ENCODE measurements at places on chromosomes 1 and 21. TPM values are rescaled to one million over a fixed set of nuclear protein-coding genes. Genes with fewer than 3 reads are reported as not detected.

CFHR3 gene
- total RNA-seq = 0.23 TPM

FOXJ3 gene
- total RNA-seq = 47.0 TPM

MRPL37 gene
- total RNA-seq = 41.9 TPM

C1orf226 gene
- 7.1 TPM for total RNA-seq

DNA sequence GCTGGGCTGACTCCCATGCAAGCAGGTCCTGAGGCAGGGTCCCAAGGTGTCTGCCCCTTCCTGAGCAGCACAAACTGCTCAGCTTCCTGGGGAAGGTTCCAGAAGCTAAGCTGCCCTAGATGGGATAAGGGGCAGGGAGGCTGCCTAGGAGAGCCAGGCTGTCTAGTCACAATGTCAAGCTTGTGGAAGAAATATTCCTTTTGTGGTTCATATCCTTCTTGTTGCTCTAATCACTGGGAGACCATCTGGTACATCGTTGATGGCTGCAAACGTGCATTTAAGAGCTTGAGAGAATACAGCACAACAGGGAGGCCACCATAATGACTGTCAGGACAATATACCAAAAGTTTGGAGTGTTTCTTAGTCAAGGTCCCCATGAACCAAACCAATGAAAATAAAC is 67.4 kb downstream of the SLC16A1 start:
- H3K36me3 ChIP-seq = no peaks in the 10 kb centered on the region
- no peak overlapping the region for H3K27ac ChIP-seq
- no peak overlapping the region for H3K4me3 ChIP-seq
- no peaks in the 10 kb centered on the region for H3K4me1 ChIP-seq

GRCh38 chr1:71269818-71270217 is 189.0 kb upstream of the ZRANB2 start:
- no peak overlapping the region for H3K4me3 ChIP-seq
- H3K27me3 ChIP-seq = no peaks in the 10 kb centered on the region
- no peaks in the 10 kb centered on the region for H3K36me3 ChIP-seq
- no peak for DNase-seq
- H3K27ac ChIP-seq = no peak overlapping the region

DNA sequence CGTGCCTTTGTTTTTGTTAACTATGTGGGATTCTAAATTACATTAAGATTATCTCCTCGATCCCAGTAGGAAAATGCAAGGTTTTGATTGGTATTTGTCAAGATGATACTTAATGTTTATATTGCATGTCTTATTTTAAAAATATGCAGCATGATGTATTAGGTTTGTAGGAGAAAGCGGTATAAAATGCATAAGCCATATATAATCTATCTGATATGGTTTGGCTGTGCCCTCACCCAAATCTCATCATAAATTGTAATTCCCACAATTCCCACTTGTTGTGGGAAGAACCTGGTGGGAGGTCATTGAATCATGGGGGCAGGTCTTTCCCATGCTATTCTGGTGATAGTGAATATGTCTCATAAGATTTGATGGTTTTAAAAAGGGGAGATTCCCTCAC is 198.1 kb upstream of the NCAM2 start:
- no peaks in the 10 kb centered on the region for H3K4me1 ChIP-seq
- no peak for DNase-seq
- H3K36me3 ChIP-seq = no peaks in the 10 kb centered on the region
- H3K4me3 ChIP-seq = no peak overlapping the region
- no peaks in the 10 kb centered on the region for H3K27me3 ChIP-seq

GRCh38 chr1:166947398-166948043 is 27.8 kb downstream of the ILDR2 start:
- no peak overlapping the region for H3K27ac ChIP-seq
- no peak overlapping the region for H3K4me3 ChIP-seq
- peaks cover 21% of the 10 kb centered on the region for H3K27me3 ChIP-seq
- DNase-seq = peak; percentile 65
- H3K36me3 ChIP-seq = no peaks in the 10 kb centered on the region

GRCh38 chr21:16159213-16159970 is 429.6 kb downstream of the USP25 start:
- H3K4me3 ChIP-seq = no peak overlapping the region
- H3K36me3 ChIP-seq = no peaks in the 10 kb centered on the region
- no peak for DNase-seq
- no peaks in the 10 kb centered on the region for H3K27me3 ChIP-seq

DNA sequence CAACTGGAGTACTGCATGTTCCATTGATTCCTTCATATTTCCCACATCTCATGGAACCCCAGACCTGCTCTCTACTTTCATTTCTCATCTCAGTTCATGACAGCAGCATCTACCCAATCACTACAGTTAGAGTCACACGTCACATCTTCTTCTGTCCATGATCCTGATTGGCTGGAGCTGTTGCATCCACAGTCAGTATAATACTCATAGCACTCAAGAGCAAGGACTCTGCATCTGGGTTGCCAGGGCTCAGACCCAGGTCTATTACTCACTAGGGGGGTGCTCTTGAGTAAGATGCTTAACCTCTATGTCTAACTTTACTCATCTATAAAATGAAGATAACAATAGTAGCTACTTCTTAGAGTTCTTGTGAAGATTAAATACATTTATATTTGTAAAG is 4.4 kb upstream of the XPR1 start:
- H3K27me3 ChIP-seq = no peaks in the 10 kb centered on the region
- no peak overlapping the region for H3K27ac ChIP-seq
- no peaks in the 10 kb centered on the region for H3K36me3 ChIP-seq
- H3K4me3 ChIP-seq = no peak overlapping the region

DNA sequence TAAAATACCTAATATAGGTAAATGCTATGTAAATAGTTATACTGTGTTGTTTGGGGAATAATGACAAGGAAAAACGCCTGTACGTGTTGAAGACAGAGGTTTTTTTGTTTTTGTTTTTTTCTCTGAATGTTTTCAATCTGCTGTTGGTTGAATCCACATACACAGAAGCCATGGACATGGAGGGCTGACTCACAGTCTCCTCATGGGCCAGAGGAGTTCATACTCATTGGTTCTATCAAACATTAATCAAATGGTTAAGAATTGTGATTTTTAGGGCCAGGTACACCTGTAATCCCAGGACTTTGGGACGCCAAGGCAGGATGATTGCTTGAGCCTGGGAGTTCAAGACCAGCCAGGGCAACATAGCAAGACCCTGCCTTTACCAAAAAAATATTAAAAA is 20.5 kb downstream of the MIER1 start:
- no peak overlapping the region for H3K27ac ChIP-seq
- H3K36me3 ChIP-seq = peaks cover 54% of the 10 kb centered on the region
- no peaks in the 10 kb centered on the region for H3K27me3 ChIP-seq
- no peak for DNase-seq
- peaks cover 7% of the 10 kb centered on the region for H3K4me1 ChIP-seq

- peaks cover 4% of the 10 kb centered on the region for H3K36me3 ChIP-seq
- H3K4me3 ChIP-seq = no peak overlapping the region
- H3K27ac ChIP-seq = no peak overlapping the region
- peaks cover 5% of the 10 kb centered on the region for H3K4me1 ChIP-seq
- H3K27me3 ChIP-seq = no peaks in the 10 kb centered on the region
These were observed 13.4 kb downstream of the OSCP1 start for GRCh38 chr1:36436821-36437220.

- no peaks in the 10 kb centered on the region for H3K4me1 ChIP-seq
- no peaks in the 10 kb centered on the region for H3K27me3 ChIP-seq
- H3K36me3 ChIP-seq = no peaks in the 10 kb centered on the region
- no peak overlapping the region for H3K4me3 ChIP-seq
- no peak overlapping the region for H3K27ac ChIP-seq
These were observed 78.3 kb upstream of the KCNK2 start for GRCh38 chr1:215004121-215004827.

GRCh38 chr1:192959657-192960186 is 99.4 kb downstream of the UCHL5 start:
- H3K36me3 ChIP-seq = no peaks in the 10 kb centered on the region
- no peak for DNase-seq
- no peaks in the 10 kb centered on the region for H3K4me1 ChIP-seq
- H3K27me3 ChIP-seq = no peaks in the 10 kb centered on the region
- H3K4me3 ChIP-seq = no peak overlapping the region

- H3K27ac ChIP-seq = no peak overlapping the region
- H3K36me3 ChIP-seq = peaks cover 91% of the 10 kb centered on the region
- no peaks in the 10 kb centered on the region for H3K4me1 ChIP-seq
- H3K27me3 ChIP-seq = no peaks in the 10 kb centered on the region
- H3K4me3 ChIP-seq = no peak overlapping the region
- DNase-seq = no peak
These were observed 28.1 kb upstream of the SDC3 start for GRCh38 chr1:30936541-30937171.

GRCh38 chr1:204154568-204155255 is 2.9 kb upstream of the ETNK2 start:
- H3K4me1 ChIP-seq = peaks cover 12% of the 10 kb centered on the region
- no peak overlapping the region for H3K4me3 ChIP-seq
- no peak overlapping the region for H3K27ac ChIP-seq
- no peaks in the 10 kb centered on the region for H3K36me3 ChIP-seq
- no peak for DNase-seq

DNA sequence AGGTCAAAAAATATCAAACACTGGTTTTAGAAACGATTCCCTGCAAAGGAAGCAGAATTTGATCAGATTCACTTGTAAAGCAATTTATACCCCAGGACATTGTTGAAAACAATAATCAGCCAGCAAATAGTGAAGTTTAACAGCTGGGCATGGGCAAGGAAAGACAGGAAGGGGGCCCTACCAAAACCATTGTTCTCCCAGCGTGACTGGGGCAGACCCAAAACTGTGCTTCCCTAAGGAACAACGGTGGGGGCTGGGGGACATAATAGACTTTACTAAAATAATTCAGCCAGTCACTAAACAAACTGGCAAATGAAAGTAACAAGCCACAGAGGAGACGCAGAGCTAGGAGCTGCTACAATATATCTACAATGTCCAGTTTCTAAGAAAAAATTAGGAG is 100.2 kb downstream of the AHCTF1 start:
- H3K36me3 ChIP-seq = no peaks in the 10 kb centered on the region
- no peaks in the 10 kb centered on the region for H3K4me1 ChIP-seq
- no peak overlapping the region for H3K27ac ChIP-seq
- H3K27me3 ChIP-seq = no peaks in the 10 kb centered on the region
- no peak overlapping the region for H3K4me3 ChIP-seq

GRCh38 chr1:204073837-204074273 is 940 bp downstream of the SOX13 start:
- peak overlapping the region; percentile 68 for H3K4me3 ChIP-seq
- no peak for DNase-seq
- no peaks in the 10 kb centered on the region for H3K27me3 ChIP-seq
- peaks cover 41% of the 10 kb centered on the region for H3K4me1 ChIP-seq

DNA sequence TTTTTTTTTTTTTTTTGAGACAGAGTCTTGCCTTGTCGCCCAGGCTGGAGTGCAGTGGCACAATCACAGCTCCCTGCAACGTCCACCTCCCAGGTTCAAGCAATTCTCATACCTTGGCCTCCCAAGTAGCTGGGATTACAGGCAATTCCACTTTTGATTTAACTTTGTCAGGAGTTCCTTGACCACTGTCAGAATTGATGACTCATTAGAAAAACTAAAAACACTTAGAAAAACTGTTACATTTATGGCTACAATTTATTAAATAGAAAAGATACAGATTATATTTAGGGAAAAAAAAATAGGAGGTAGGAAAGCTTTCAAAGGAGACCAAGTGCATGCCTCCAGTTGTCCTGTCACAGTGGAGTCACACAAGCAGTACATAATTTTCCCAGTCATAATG is 20.0 kb downstream of the ZNF678 start:
- H3K4me1 ChIP-seq = no peaks in the 10 kb centered on the region
- no peak for DNase-seq
- H3K4me3 ChIP-seq = no peak overlapping the region
- H3K27ac ChIP-seq = no peak overlapping the region

DNA sequence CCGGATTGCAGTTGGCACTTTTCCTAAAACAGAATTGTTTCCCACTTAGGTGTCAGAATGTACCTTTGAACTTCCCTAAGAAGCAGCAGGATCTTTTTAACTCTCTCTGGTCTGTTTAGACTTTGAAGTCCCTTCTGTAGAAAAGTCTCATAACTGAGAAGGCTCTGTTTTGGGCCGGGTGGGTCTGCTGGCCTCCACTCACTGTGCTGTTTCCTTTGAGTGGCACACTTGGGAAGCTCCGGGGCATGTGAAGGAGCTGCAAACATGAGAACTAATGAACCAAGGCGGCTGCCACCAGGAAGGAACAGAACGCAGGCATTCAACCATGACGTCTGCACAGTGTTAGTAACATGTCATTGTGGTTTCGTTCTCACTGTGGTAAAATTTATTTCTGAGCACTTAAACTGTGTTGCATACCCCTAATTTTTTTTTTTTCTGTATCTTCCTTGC is 19.5 kb upstream of the NCMAP start:
- no peak overlapping the region for H3K27ac ChIP-seq
- no peak overlapping the region for H3K4me3 ChIP-seq
- no peaks in the 10 kb centered on the region for H3K27me3 ChIP-seq

DNA sequence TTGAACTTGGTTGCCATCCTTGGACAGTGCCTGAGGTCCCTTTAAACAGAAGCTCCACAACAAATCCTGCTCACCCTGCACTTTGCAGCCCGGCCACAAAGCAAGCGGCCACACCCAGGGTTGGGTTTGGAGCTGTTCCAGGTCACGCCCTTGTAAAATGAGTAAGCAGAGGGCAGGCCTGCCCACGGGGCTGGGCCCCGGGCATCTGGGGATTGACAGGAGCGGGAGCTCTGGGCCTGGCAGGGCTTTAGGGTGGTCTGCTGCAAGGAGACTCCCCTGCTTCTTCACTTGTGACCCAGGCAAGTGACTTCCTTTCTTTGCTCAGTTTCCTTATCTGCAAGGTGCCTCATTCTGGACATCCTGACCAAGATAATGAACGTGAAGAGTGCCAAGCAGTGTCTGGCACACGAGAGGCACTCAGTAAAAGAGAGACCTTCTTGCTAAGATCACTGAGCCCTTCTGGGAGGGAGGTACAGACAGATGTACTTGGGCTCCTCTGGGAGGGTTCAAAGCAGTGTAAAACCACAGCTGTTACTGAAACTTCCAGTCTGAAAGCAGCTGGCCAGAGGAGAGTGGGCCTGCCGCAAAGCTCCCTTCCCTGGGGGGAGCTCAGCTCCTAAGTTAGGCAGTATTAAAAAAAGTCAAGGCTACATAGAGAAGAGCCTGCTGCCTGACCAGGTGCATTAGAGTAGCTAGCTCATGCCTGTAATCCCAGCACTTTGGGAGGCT is 2.6 kb downstream of the E2F2 start:
- peak overlapping the region; percentile 30 for H3K27ac ChIP-seq
- peak; percentile 91 for DNase-seq
- no peaks in the 10 kb centered on the region for H3K27me3 ChIP-seq
- H3K36me3 ChIP-seq = no peaks in the 10 kb centered on the region

DNA sequence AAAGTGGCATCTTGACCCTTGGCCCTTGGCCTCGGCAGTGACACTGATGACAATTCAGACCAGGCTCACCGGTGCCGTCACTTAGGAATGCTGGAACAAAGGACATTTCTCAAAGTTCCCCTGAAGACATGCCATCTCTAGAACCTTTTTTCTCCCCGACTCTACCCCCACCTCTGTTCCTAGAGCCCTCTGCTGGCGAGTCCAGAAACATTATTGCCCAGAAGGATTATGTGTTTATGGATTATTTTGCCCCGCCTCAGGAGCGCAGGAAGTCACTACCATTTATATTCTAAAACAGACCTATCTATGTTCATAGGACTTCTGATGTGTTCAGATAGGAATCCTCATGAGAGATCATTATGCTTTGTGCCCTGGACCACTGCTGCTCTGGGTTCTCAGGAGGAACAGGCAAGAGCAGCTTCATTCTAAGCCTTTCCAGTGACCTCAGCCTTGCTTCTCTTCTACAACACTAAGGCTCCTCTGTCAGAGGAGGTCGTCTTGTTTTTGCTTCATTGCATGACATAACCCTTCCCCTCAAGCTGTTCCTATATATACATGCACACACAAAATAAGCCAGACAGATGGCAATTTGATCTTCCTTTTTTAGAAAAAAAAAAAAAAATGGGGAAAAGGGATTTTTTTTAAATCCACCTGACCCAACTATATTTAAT is 12.4 kb upstream of the SHISA4 start:
- H3K27ac ChIP-seq = no peak overlapping the region
- peaks cover 51% of the 10 kb centered on the region for H3K36me3 ChIP-seq
- DNase-seq = no peak
- peaks cover 4% of the 10 kb centered on the region for H3K4me1 ChIP-seq
- H3K27me3 ChIP-seq = no peaks in the 10 kb centered on the region

All from upper lobe of right lung (tissue), 1 donor.